Right atrium auricular region (tissue), 2 donors: ENCODE measurements at places on chromosomes 2 and 18. TPM values are rescaled to one million over a fixed set of nuclear protein-coding genes. Genes with fewer than 3 reads are reported as not detected.

Gene KCNIP3
- 5.9 TPM for total RNA-seq

Gene CRACDL
- 7.4 TPM for total RNA-seq

DNA sequence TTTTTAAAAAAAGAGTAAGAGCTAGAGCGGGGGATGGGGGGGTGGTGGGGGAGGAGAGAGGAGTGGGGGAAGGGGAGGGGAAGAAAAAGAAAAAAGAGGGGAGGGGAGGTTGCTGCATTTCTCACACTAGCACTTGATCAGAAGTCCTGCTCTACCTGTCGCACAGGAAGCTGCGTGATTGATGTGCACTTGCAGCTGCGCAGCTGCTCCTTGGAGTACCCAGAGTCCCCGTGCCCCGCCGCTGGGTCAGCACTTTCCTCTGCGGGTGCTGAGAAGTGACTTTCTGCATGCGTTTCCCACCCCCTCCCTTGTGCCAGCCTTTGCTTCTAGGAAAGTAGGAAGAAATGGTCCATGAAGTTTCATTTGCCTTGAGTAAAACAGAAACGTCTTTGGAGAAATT is 297.3 kb downstream of the ETAA1 start:
- no peaks in the 10 kb centered on the region for H3K36me3 ChIP-seq
- H3K27me3 ChIP-seq, result no peaks in the 10 kb centered on the region
- no peaks in the 10 kb centered on the region for H3K4me1 ChIP-seq
- H3K27ac ChIP-seq, result no peak overlapping the region
- DNase-seq, result no peak

DNA sequence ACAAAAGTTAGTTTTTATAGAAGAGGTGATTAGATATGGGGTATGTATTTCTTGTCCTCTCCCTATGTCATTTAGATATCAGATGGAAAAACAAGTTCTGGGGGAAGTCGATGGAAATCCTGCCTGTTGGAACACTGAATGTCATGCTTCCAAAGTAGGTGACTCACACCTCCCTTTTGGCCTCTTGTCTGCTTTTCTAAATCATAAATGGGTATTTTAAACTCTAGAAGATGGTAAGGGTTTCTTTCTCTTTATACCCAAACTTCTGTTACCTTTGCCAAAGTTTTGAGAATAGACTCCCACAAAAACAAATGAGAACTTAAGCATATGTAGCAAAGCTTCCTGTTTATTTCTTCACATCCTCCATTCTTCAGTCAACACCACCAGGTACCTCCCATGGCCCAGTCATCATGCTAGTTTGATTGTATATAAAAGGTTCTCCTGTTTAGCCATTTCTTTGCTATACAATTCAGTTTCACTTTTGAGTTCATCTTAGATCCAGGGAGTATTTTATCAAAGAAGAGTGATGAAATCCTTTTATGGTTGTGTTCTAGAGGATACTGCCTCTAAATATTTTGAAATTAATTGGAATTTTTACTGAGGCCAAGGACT is 63.9 kb downstream of the PRKRA start:
- no peak for DNase-seq
- peaks cover 33% of the 10 kb centered on the region for H3K36me3 ChIP-seq
- H3K4me3 ChIP-seq, result no peak overlapping the region

DNA sequence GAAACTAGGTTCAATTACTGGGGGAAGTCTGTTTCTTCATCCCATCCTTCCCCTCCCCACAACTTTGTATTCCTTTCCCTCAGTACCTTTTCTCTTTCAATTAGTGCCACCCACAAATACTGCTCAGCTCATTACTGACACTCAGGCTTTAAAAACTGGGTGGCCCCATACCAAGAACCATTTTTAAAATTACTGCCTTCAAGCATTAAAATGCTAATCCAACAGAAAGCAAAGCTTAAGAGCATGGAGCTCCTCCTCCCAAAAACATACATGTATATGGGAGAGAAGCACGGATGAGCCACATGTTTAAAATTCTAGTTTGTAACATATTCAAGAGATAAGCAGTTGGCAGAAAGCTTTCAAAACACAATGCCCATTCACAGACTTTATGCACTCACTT is 44.0 kb downstream of the IRS1 start:
- no peak for DNase-seq
- H3K4me1 ChIP-seq, result peaks cover 33% of the 10 kb centered on the region
- H3K4me3 ChIP-seq, result no peak overlapping the region
- peak overlapping the region; percentile 70 for H3K27ac ChIP-seq
- H3K27me3 ChIP-seq, result no peaks in the 10 kb centered on the region

DNA sequence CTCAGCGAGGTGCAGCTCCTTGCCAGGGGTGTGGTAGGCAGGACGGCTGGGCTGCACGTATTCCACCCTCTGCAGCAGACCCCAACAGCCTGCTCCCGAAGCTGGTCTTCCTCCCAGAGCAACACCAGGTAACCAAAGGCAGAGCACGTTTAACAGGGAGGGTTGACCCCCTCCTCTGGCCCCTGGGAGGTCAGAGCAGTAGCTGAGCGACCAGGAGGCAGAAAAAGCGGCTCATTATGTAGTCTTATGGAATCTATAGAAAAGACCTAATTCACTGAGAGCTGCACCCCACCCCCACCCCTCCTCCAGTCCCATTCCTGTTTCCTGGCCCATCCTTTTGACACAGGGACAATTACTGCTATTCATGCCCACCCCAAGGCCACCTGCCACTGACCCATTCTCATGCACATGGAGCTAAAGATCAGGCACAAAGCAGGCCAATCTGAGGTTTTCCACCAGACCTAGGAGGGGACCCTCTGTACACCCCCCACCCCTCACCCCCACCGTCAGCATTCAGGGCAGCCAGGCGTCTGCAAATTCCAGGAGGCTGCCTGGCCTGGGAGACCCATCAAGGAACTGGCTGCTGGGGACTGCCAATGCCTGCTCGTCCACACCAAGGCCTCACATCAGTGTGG is 60.9 kb upstream of the FZD7 start:
- no peaks in the 10 kb centered on the region for H3K27me3 ChIP-seq
- DNase-seq, result no peak
- no peaks in the 10 kb centered on the region for H3K36me3 ChIP-seq

DNA sequence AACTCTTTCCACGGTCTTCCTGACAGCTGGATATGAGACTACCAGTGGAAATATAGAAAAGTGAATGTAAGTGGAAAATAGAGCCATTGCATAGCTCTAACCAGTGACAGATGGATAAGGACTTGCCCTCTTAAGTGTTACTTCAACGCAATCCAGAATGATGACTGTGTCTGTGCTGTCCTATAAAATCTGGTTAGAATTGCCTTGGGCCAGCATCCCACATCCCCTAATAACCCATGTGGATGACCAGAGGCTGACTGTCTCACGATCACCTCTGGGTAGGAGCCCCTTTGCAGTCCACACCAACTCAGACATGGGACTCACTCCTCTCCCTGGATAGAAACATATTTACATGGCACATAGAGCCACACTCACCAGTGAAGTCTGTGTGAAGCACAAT is 186.6 kb downstream of the C1D start:
- no peak for DNase-seq
- H3K27me3 ChIP-seq, result no peaks in the 10 kb centered on the region
- H3K4me3 ChIP-seq, result no peak overlapping the region
- no peak overlapping the region for H3K27ac ChIP-seq
- no peaks in the 10 kb centered on the region for H3K36me3 ChIP-seq

- H3K27ac ChIP-seq, result no peak overlapping the region
- H3K4me3 ChIP-seq, result no peak overlapping the region
- no peaks in the 10 kb centered on the region for H3K4me1 ChIP-seq
- H3K27me3 ChIP-seq, result no peaks in the 10 kb centered on the region
These were observed 1539.5 kb upstream of the CELF4 start for GRCh38 chr18:39105104-39105503.

Gene SH3RF3
- 8.8 TPM for total RNA-seq

Gene SPATA3
- total RNA-seq, result not detected

Gene PPP1R1C
- total RNA-seq, result 14.5 TPM

Gene CCDC150
- 0.79 TPM for total RNA-seq

GRCh38 chr2:109209412-109209811 is 80.4 kb downstream of the SH3RF3 start:
- peak; percentile 58 for DNase-seq
- peak overlapping the region; percentile 1 for H3K27ac ChIP-seq
- no peak overlapping the region for H3K4me3 ChIP-seq
- no peaks in the 10 kb centered on the region for H3K27me3 ChIP-seq
- no peaks in the 10 kb centered on the region for H3K36me3 ChIP-seq
- H3K4me1 ChIP-seq, result no peaks in the 10 kb centered on the region

DNA sequence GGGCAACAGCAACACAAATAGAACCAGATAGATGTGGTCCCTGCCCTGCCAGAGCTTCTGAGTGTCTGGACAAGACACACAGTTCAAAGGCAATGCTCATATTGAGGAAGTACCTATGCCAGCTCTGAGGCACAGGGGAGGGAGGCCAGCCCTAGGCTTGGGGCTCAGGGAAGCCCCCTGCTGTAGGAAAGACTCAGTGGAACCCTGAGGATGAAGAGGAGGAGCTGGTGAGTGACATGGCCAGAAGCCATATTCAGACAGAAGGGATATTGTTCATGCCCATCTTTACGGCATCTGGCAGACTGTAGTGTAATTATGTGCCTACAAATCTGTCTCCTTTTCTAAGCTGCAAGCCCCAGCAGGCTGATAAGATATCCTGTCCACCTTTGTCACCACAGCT is 8.8 kb downstream of the SIGLEC15 start:
- no peak overlapping the region for H3K27ac ChIP-seq
- no peaks in the 10 kb centered on the region for H3K36me3 ChIP-seq
- no peaks in the 10 kb centered on the region for H3K27me3 ChIP-seq
- H3K4me1 ChIP-seq, result no peaks in the 10 kb centered on the region
- no peak for DNase-seq
- no peak overlapping the region for H3K4me3 ChIP-seq

DNA sequence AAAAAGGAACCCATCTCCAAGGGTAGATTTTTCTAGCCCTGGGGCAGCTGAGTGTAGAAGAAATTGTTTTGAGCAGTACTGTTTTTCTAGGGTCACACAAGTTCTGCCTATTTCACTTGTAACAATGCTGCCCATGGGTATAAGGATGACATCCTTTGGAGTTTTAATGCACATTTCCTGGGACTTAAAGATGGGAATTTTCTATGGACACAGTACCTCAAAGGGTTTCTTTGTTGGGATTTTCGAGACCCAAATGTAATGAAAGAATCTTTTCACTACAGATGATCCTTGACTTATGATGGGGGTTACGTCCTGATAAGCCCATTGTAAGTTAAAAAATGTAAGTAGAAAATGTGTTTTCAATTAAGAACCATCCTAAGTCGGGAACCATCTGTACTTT is 31.8 kb downstream of the CDC42EP3 start:
- no peak overlapping the region for H3K27ac ChIP-seq
- H3K27me3 ChIP-seq, result no peaks in the 10 kb centered on the region
- H3K4me1 ChIP-seq, result peaks cover 24% of the 10 kb centered on the region

DNA sequence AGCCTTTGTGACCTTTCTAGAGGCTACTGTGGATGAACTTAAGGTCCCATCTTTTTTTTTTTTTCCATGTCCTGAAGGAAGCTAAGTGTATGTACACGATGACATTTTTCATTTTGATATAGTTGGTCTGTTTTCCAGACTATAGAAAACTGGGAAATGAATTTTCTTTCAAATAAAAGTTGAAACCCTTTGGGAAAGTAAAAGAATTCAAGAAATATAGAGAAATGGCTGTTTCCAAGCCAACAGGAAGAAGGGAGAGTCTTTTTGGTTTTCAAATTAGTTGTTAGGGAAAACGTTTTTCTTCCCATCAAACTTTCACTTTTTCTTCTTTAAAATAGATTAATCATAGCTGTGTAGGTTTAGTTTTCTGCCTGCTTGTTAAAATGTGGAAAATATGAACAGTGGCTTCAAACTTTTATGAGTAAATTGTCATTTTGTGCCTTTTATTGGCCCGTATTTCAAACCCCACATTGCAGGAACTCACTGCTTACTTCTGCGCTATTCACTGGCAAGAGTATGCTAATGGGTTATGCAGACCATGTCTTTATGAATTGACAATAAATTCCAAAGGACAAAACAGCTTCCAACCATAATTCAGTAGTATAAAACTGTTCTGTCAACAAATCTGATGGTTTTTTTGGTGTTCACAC is 27.7 kb upstream of the LYPD1 start:
- H3K27ac ChIP-seq, result no peak overlapping the region
- no peak for DNase-seq
- no peaks in the 10 kb centered on the region for H3K27me3 ChIP-seq
- no peak overlapping the region for H3K4me3 ChIP-seq

DNA sequence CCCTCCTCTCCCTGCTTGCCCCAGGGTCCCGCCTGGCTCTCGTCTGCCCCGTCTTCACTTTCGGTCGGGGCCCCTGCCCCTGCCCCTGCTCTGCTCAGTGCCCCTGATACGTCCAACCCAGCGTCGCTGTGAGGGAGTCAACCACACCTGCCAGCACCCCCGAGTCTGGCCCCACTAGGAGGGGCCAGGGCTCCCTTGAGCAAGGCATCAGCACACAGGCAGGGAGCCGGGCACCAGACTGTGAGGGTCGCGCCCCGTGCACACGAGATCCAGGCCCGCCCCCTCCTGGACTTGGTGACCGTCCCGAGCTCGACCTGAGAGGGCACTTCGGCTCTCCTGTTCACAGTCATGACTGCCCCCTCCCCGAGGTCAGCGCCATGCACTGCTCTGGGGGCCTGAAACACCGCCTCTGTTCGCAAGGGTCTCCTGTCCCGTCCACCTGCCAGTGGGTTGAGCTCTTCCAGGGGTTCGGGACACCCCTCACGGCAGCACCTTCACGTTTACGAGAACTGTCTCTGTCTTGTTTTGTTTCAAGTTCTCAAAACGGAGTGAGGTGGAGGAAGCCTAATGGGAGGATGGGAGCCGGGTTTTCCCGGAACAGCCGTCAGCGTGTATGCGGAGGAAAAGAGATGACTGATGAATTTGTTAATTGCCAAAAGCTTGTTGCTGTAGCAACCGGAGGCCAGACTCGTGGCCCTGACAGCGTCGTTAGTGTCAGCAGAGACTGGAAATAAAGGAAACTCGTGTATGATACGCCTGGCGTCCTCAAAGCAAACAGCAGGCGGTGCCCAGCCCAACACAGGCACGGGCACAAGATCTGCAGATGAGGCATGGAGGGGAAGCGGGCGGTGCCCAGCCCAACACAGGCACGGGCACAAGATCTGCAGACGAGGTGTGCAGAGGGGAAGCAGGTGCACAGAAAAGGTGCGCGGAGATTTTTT is 48.2 kb upstream of the KCNG2 start:
- no peaks in the 10 kb centered on the region for H3K4me1 ChIP-seq
- no peak overlapping the region for H3K4me3 ChIP-seq
- H3K36me3 ChIP-seq, result peaks cover 27% of the 10 kb centered on the region

Gene PRKD3
- total RNA-seq, result 13.0 TPM

- no peak overlapping the region for H3K4me3 ChIP-seq
- no peaks in the 10 kb centered on the region for H3K27me3 ChIP-seq
- no peaks in the 10 kb centered on the region for H3K36me3 ChIP-seq
- no peak for DNase-seq
- H3K4me1 ChIP-seq, result no peaks in the 10 kb centered on the region
These were observed 6.1 kb upstream of the DCC start for GRCh38 chr18:52333860-52334259.
